Amniotic stem cell (primary cell): ENCODE measurements at places on chromosomes 12 and 14.

- no peak for DNase-seq
Observed at GRCh38 chr12:1799882-1800400, 20.4 kb upstream of the LRTM2 start.

GRCh38 chr14:46887144-46887543, 235.6 kb upstream of the RPL10L start:
- no peak for DNase-seq

DNA sequence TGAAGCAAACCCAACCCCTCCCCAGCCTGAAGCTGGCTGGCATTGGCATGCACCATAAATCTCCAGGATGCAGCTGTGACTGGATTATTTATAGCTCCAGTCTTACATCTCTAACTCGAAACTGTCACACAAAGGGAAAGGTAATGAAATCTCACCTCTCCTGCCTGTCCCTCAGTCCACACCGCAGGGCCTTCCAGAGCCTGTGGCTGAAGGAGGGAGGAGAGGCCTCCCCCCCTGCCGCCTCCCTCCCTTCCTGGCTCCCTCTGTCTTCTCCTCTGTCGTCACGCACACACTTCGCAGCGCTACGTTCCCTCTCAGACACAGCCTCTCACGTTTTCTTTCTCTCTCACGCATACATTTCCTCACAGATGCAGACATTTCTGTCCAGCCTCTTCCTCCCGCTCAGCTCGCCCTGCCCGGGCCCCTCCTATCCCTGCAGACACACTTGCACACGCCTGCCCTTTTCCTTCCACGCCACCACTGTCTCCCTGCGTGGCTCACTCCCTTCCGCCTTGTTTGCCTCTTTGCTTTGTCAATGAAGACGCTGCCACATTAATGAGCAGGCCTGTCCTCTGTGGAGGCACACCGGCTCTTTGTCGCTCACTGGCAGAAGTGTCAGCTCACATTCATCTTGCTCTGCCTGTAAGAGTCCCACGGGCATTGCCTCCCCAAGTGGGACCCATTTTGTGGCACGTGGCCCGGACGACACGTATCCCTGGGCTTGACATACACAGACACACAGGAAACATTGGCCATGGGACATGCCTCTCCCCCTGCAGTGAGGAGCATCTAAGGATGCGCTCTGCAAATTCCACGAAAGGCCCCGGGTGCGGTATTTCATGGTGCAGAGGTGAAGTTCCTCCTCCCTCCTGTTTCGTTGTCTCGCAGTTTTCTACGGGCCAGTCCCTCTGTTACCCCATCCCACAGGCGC, 27.9 kb downstream of the IRF2BPL start:
- DNase-seq = no peak

GRCh38 chr12:120951-121350, 54.4 kb downstream of the IQSEC3 start:
- DNase-seq = no peak

GRCh38 chr12:52401926-52402325, 4.2 kb downstream of the KRT82 start:
- no peak for DNase-seq

DNA sequence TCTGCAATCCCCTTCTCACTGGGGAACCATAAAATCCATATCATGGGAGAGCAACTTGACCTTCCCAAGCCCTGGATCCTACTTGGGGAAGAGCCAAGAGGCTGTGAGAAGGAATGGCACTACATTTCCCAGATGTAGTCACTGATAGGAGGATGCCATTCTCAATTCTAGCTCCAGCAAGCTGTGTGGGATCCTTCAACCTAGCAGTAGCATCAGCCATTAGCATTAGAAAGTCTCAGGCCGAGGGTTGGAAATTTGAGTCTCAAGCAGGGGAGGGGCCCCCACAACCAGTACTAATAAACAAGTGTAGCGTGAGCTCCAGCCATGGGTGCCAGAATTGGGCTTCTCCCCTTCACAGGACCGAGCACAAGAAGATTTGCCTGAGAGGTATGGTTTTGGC, 84.3 kb upstream of the NELL2 start:
- DNase-seq = no peak

- no peak for DNase-seq
Observed at GRCh38 chr14:94903338-94903737, 133.4 kb upstream of the GSC start.

- no peak for DNase-seq
Observed at GRCh38 chr12:123384318-123384993, 524 bp downstream of the KMT5A start.

GRCh38 chr14:71907793-71908515, 24.3 kb upstream of the RGS6 start:
- DNase-seq = no peak

DNA sequence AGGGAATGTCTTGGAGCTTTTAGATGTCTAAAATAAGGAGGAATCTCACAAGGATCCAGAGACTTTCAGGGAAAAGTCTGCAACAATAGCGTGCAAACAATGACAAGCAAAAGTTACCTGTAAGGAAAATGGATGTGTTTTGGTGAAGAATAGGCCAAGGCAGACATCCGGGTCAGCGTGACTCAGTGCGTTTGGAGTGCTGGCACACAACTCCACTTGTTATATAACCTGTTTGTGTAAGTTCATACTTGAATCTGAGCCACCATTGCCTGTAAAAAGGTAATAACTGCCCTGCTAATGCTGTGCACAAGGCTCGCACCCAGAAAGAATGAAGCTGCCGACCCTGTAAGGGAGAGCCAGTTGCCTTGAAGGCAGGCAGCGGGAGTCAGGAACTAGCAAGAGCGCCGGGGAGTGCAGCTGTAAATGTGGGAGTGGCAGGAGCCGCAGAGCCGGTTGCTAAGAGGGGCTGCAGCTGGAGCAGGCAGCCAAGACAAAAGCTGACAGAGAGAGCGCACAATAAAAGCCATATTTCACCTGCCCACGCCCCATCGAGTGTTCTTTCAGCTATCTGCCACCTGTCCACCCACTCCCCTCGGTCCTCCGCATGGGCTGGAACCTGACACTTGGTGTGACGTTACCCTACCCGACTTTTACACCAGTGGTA, 638.5 kb upstream of the MIS18BP1 start:
- DNase-seq = no peak

DNA sequence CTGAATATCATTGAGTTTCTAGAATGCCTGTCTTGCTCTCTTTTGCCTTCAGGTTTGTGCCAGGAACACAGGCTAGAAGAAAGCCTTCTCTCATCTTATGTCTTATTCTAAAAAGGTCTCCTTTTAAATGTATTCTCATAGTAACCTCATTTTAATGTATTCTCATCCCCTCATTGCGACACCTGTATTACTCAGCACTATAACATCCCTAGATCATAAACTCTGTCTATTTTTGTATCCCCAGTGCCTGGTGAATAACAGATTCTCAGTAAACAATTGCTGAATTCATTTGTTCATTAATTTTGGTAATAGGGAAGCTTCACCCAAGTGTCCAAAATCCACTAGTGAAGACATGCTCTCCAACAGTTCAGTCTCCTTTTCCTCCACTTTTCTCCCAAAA, 8.8 kb upstream of the LRRK2 start:
- DNase-seq = no peak

DNA sequence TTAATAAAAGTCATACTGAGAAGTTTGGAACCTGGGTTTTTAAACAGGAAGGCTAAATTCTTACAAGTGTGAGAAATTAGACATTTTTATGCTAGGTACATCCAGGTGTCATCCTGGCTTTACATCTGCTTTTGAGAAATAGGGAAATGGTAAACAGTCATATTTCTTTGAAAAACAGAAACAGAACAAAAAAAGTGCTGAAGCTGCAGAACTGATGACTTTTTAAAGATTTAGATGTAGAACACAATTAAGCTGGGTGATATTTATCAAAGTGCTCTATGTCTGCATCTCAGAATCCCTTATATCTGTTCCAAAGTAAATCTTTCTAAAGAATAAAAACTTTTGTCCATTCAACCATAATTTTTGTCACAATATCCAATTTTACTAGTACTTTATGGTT, 282.9 kb upstream of the ATXN7L3B start:
- DNase-seq = no peak

DNA sequence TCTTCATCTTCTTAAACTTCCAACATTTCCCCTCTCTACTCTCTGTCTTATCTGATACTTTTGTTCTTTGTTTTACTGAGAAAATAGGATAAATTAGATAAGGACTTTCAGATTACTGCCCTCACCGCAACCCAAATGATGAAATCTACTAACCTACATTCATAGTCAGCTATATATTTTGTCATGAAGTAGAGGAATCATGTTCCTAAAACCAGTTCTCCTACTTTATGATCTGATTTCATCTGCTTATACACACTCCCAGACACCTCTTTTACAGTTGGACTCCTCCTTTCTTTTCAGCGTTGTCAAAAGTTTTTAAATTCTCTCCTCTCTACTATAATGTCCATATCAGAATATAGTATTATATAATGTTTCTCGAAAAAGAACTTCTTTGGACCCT, 29.7 kb downstream of the MGAT4C start:
- no peak for DNase-seq

GRCh38 chr12:89756194-89756584, 47.6 kb upstream of the ATP2B1 start:
- DNase-seq = no peak

GRCh38 chr12:44015333-44015941, 179.6 kb downstream of the TMEM117 start:
- DNase-seq = peak; percentile 38

- no peak for DNase-seq
Observed at GRCh38 chr12:116540622-116541152, 18.5 kb upstream of the MAP1LC3B2 start.

DNA sequence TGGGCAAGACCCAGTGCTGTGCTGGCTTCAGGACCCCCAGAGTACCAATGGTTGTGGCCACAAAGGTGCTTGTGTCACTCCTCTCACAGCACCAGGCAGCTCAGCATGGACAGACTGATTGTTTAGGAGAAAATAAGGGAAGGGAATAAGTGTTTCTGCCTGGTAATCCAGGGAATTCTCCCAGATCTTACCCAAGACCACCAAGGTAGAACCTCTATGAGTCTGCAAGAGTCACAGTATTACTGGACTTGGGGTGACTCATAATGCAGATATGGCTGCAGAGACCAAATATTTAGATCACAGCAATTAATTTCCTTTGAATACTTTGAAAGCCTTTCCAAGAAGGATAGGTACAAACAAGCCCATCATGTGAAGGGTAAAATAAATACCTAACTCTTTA, 1178.3 kb upstream of the FLRT2 start:
- DNase-seq = no peak

DNA sequence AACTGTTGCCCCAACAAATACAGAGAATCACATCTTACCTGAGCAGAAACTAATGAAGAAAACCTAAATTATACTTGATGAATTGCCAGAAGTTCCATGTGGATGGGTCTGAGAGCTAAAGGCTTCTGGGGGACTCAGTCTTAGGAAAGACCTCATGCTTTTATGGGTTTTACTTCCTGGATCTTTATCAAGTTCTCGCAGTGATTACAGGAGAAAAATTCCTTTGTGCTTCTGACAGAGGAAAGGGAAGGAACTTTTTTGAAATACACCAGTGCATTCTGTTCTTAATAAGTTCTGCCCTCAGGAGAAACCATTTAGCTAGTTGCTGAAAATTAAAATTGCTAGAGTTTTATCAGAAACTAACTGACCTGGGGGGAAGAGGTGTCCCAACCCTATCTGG, 203.9 kb upstream of the KITLG start:
- DNase-seq = no peak

DNA sequence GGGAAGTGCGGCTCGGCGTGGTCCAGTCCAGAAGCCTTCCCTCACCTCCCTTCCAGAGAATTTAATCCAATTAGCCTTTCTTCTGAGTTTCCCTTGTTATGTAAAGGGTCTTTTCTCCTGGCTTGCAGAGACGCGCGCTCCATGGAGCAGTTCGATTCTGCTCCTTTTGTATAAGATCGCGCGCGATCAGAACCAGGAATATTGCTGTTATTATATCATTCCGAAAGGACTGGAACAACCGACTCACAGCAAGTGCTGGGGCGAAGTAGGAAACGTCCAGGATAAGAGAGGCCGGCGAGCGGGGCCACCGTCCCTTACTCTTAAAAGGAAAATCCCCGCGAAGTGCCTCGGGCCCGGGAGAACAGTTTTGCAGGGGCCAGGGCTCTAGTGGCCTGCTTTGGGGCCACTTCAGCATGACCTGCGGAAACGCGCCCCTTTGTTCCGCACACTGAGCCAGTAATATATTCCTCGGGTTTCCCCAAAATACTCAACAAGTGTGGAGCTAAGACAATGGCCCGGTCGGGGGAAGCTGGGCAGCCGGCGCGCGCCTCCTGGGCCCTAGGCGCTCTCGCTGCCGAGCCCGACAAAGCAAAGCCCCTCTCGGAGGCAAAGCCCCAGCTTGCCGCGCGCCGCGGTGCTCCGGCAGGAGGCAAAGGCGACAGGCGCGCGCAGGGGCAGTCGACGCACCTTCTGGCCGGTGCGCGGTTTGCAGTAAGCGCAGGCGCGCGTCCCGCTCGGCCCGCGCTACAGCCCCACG, 2.9 kb downstream of the RFX4 start:
- no peak for DNase-seq

DNA sequence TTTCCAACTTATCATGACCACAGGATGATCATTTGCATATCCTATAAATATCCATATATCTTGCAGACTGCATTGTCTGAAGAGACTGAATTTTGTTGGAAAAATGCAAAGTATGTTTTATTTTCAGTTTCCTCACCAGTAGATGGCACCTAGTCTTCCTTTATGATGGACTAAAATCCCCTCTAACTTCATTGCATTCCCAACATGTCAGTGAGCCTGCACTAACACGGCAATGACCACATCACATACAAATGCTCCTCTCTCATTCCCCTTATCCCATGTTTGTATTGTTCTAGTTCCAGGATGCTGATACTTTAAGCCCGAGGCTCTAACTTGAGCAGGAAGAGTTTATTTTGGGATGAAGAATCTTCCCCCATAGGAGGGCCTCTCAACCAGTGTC, 24.7 kb upstream of the MYBPC1 start:
- DNase-seq = peak; percentile 3

DNA sequence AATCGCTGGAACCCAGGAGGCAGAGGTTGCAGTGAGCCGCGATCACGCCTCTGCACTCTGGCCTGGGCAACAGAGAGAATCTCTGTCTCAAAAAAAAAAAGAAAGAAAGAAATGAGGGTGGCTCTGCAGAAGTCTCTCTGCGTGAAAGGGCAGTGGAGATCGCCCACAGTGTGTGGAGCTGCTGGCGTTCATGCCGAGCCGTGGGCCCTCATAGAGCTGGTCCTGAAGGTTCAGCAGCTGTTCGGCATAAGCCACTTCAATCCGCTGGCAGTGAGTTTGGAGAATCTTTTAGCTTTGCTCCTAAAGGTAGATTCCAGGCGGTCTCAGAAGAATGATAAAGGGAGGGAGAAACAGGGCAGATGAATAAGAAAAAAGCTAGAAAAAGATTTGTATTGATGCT, 36.7 kb upstream of the ATP2A2 start:
- DNase-seq = no peak

GRCh38 chr12:27861428-27862167, 81.6 kb upstream of the MANSC4 start:
- DNase-seq = no peak

DNA sequence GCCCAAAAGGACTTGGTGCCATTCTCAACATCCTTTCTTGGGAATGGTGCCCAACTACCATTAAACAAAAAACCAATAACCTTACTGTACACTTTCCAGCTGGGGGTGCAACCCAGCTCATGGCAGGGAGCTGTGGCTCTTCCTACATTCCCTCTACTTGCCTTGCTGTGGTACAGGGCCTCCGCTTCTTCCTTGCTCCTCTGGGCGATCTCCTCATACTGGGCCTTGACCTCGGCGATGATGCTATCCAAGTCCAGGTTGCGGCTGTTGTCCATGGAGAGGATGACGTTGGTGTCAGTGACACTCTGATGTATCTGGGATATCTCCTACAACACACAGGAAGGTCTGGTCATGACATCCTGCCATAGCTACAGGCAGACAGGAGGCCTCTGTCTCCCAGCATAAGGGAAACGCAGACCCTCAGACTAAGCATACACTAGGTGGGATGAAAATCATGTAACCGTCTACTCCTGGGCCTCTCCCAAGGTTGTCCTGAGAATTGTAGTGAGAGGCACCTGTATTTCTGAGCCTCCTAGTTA, 3.9 kb downstream of the KRT2 start:
- DNase-seq = no peak
